ENCODE measurements at places on chromosomes 12 and 14.

DNA sequence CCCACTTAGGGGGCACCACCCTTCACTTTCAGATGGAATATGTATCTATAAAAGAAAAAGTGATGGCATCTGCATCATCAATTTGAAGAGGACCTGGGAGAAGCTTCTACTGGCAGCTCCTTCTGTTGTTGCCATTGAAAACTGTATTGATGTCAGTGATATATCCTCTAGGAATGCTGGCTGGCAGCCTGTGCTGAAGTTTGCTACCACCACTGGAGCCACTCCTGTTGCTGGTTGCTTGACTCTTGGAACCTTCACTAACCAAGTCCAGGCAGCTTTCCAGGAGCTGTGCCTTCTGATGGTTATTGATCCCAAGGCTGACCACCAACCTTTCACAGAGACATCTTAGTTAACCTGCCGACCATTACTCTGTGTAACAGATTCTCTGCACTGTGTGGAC is 44.7 kb downstream of the RIMKLB start:
- DNase-seq: peak; percentile 64

DNA sequence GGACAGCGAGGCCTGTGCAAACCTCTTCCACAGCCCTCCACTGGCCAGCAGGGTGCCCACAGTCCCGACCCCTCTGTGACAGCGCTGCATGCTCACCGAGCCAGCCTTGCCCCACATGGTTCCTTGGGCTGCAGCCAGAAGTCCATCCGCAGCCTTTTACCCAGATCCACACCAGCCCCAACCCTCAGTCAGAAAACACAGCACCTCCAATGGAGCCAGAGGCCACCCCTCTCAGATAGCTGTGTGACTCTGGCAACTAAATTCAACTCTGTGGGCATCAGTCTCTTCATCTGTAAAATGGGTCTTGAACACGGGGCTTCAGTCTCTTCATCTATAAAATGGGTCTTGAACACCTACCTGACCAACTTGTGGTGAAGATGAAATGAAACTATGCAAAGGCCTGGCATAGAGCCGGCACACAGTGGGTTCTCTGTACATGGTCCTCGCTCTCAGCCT is 38.0 kb downstream of the NFKBIA start:
- no peak for DNase-seq

GRCh38 chr14:68951035-68951797 is 27.9 kb downstream of the ACTN1 start:
- peak; percentile 94 for DNase-seq

DNA sequence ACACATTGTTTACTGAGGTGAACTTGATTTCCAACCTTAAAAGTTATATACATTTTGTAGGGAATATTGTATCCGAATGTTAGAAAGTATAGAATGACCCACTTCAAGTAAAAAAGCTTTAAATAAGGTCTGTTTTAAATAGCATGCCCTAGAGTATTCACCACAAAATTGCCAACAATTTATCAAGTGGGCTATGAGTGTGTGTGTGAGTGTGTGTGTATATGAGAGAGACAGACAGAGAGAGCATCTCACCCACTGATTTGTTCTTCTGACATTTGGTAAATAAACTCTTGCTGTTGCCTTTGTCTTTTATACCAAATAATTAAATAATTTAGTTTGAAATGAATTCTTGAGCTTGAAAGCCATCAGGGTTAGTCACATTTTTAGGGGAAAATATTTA is 29.8 kb upstream of the RAP1B start:
- peak; percentile 56 for DNase-seq

- no peak for DNase-seq
These were observed 6.2 kb downstream of the RPL36AL start for GRCh38 chr14:49614196-49614595.

- peak; percentile 88 for DNase-seq
These were observed at the start of gene ZBTB1 for GRCh38 chr14:64504310-64504896. TSS of gene ZBTB1 (plus strand) at chr14:64504770. CDS start at chr14:64521505, 16,735 bp downstream.

DNA sequence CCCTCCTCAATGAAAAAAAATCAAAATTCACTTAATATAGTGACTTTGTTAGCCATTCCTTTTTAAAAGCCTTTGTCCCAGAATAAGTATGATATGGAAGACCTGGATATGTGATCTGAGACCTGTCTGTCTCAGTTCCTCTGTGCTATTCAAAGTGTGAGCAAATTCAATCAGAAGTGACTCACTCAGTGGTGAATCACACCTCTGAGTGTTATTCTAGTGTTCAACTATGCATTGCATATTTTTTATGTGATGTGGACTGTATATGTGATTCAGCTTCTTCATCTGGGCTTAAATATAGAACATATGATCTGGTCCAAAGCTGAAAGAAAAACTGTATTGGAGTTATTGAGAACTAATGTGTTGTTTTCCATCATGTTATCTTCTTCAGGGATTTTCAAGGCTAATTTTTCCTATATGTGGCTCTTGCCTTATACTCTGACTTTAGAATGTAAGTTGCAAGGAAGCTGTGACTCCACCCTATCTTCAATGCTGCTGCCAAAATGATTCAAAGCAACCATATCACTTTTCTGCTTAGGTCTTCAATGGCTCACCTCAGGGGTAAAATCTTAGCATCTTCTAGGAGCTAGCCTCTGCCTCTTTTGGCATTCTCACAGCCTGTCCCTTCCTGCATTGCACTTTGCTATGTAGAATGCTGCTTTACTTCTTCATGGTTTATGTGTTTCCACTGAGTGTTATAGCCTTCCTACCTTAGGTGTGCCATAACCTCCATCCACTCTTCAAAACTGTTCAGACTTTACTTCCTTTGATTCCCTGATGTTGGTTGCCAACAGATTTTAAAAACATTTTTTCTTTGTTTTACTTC is 169.8 kb downstream of the OTOGL start:
- peak; percentile 93 for DNase-seq

DNA sequence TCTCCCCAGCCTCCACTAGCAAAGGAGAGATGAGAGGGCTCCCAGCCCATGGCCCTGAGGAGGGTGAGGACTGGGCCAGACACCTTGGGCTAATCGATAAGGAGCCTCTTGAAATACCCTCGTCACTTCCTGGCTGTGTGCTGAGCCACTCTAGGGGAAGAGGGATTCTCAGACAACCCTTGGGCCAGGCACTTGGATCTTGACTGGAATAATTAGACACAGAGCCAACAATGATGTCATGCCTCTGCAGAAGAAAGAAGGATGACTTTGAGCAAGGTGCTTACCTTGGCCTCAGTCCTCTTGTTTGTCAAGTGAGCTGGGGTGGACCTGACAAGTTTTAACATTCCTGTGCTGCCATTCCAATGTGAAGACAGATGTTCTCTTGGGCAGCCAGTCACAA is 83.1 kb downstream of the LRRC74A start:
- no peak for DNase-seq

All from fibroblast of skin of abdomen (primary cell).